ENCODE measurements at places on chromosomes 12 and 14. TPM values are rescaled to one million over a fixed set of nuclear protein-coding genes. Genes with fewer than 3 reads are reported as not detected.

GRCh38 chr12:57603324-57603723 is 1.3 kb upstream of the DTX3 start:
- DNase-seq, result no peak

GRCh38 chr14:104306450-104307040 is 168.2 kb downstream of the KIF26A start:
- DNase-seq, result no peak

GRCh38 chr12:89856431-89856830 is 147.8 kb upstream of the ATP2B1 start:
- no peak for DNase-seq

GRCh38 chr12:76532520-76532919 is 27.1 kb downstream of the OSBPL8 start:
- DNase-seq, result no peak

DNA sequence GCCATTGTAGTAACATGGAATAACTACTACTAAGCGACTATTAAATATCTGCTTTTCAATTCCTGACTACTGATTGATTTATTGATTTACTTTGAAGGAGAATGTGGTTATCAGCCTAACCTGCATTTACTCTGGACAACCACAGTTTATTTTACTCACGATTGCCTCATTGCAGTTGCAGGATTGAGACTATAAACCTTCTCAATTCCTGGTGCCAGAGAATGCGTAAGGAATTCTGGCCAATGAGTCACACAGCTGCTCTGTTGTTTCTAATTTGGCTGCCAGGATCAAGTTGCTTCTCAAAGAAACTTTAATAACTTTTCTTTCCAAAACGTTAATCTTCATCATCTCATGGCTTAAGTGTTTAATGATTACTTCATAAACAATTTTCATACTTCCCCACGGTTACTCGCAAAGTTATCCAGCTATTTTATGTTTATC is 13.1 kb upstream of the TMTC1 start:
- DNase-seq, result no peak

- peak; percentile 63 for DNase-seq
Measured at GRCh38 chr14:87628129-87628528, 364.9 kb downstream of the GALC start.

DNA sequence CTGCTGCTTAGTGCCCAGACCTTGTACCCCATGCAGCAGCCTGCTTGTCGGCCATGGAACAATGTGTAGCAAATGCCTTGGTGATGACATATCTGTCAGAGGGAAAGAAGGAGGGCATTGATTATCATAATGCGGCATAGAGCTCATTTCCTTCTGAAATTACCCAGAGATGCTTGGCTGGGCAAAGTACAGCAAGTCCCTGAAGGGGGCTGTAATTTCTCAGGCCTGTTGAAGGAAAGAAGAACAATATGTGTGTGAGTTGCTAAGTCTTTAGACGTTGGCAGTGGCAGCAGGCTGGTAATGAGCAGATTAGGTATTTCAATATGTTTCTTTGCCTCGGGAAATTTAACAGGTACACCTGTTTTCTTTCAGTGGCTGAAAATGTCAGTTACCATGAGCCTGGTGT is 128.6 kb downstream of the CRADD start:
- no peak for DNase-seq

DNA sequence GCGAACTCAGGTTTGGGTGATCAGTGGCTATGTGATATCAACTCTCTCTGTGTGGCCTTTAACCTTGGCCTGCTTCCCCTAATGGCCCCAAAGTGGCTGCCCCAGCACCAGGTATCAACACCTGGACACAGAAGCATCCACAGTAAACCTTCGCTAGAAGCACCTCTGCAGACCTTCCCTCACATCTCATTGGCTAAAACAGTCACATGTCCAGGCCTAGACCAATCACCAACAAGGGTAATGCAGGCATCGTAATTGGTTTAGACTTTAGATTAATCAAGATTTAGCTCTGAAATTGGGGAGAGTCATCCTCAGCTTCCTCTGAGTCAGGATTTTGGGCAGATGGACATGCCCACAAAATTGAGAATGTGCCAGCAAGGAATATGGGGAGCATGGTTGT is 92.5 kb upstream of the MYL2 start:
- DNase-seq, result no peak

DNA sequence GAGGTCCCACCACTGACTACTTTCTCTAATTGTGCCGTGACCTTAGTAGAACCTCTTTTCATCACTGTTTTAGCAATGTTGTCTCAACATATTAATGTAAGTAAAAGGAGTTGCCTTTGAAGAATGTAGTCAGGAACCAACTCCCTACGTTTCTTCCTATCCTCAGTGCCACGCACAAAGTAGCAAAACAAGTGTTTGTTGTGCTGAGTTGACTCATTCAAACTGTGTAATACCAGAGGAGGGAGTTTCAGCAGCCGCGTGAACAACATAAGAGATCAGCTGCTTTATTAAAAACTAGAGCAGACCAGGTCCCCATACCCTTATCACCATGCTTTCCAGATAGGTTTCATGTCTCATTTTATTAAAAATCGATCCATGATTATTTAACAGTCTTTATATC is 19.1 kb downstream of the PLBD1 start:
- no peak for DNase-seq

DNA sequence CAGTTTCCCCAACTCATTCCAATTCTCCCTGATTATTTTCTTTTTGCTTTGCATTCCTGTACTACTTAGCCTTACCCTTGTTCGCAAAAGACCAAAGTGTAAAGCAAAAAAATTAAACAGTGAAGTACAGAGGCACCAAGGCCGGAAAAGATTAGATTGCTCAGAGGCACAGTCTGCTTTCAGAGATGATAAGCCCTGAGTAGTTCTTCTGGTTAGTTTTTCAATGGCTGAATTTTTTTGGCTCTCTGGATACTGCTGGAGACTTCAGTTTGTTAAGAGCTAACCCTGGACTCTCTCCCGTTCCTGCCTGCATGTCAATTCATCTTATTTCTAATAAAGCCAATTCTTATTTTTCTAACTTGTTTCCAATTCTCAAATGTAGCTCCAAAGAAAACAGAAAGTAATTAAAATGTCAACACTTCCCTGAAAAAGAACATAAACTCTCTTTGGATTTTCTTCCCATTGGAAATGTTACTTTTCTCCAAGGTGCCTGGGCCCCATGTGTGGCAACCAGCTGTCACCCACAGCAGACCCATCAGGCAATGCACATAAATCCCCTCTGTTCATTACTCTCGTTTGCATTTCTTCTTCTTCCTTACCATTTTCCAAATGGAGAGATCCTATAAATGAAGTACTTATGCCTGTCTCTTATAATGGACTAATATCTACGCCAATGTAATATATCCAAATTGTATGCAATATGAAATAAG is 142.8 kb downstream of the BTG1 start:
- no peak for DNase-seq

DNA sequence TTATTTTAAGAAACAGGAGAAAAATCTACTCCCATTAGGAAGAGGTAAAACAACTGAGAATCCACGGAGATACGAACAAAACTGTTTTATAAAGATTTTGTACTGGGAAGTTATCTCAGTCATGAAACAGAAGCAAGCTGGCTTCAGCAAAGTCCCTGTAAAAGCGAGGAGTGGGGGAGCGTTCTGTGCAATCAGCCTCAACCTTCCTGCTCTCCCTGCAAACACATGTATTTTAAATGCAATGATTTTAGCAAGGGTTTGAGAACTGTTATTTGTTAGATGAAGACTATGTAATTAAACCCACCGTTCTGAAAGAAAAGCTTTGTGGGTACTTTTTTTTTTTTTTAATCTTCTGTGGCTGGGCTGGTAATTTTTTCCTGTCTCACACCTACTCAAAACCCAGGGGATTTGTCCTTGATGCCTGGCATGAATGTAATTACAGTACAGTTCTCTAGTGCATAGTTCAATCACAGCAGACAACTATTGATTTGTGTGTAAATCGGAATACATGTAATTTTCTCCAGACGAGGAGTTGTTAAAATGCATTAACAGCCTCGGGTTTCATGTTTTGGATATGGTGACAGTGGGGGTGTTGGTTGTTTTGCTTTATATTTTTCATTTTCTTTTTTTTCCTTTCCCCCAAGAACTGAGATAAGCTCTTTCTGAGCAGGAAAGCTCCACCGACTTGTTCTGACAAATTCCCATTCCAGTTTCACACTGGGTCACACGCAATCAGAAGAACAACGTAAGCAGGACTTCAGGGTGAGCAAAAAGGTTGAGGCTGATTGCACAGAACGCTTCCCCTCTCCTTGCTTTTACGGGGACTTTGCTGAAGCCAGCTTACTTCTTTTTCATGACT is 153.6 kb downstream of the PHLDA1 start:
- DNase-seq, result no peak

- no peak for DNase-seq
Measured at GRCh38 chr12:130405332-130405731, 67.6 kb downstream of the PIWIL1 start.

DNA sequence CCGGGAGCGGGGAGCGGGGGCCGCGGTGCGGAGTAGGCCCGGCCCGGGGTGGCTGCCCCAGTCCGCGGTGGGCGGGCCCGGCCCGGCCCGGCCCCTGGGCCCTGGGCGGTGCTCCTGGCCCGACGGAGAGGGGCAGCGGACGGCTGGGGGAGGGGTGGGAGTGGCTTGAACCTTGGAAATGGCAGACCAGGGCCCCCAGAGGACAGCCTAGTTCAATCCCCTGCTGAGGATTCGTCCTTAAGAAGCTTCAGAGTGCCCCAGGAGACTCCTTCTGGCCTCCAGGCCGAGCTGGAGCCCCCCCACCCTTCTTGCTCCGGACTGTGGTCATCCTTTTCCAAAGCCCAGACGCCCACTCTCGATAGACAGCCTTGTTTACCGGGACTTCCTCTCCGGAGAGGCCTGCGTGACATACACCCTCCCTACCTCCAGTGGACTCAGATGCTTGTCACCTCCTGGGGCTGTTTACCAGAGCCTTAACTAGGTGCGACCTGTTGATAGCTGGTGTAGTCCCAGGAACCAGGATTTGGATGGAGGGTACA is 458 bp downstream of the KHNYN start:
- peak; percentile 68 for DNase-seq

- DNase-seq, result peak; percentile 41
Measured at GRCh38 chr12:82867762-82868500, 181.2 kb downstream of the TMTC2 start.

- peak; percentile 83 for DNase-seq
Measured at GRCh38 chr12:72271451-72272090, 599 bp upstream of the TRHDE start.

GRCh38 chr12:75389061-75389460 is 1.8 kb upstream of the GLIPR1L2 start:
- no peak for DNase-seq

DNA sequence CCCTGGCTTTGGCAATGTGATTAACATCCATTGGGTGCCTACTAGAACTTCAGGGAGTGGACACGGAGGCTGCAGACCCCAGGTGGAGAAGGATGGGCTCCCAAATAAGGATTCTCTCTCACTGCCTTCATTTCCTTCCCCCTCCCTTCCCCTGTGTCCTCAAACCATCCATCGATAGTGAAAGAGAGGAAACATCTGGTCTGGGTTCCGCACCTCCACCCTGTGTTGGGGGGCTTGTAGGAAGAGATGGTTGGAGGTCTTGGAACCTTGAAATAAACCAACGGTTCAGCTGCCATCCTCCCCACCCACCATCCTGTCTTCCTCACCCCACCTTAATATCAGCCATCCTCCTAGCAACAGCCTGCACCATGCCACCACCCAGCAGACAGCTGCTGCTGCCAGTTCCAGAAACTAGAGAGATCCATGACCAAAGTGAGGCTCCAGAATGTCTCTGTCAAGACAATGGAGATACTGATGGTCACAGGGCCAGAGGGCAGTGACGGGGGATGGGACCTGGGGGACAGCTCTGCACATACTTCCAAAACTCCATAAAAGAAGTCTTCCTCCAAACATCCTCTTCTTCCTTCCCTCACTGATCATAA is 153.1 kb upstream of the CCND2 start:
- no peak for DNase-seq

- DNase-seq, result peak; percentile 84
Measured at GRCh38 chr12:83823386-83824045, 1089.1 kb downstream of the SLC6A15 start.

GRCh38 chr14:95067526-95067925 is 89.8 kb downstream of the DICER1 start:
- DNase-seq, result no peak

GRCh38 chr12:62859321-62859737 is 75.6 kb downstream of the PPM1H start:
- no peak for DNase-seq

GRCh38 chr14:52086711-52087110 is 17.9 kb upstream of the NID2 start:
- no peak for DNase-seq

DNA sequence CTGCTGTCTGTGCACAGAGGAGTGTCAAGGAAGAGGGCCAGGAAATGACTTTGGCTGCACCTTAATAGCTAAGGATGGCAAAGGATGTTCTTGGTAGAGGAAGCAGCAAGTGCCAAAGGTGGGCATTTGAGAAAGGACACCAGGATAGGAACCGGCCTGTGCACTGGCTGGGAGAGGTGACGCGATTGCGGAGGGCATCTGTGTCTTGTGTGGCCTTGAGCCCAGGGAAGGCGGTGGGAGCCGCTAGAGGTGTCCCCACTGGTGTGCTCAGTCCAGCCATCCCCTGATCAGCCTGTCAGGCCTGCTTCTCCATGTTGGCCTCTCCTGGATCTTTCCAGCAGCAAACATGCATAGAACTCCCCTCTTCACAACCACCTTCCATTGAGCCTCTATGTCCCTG is 30.2 kb downstream of the PAPLN start:
- no peak for DNase-seq

DNA sequence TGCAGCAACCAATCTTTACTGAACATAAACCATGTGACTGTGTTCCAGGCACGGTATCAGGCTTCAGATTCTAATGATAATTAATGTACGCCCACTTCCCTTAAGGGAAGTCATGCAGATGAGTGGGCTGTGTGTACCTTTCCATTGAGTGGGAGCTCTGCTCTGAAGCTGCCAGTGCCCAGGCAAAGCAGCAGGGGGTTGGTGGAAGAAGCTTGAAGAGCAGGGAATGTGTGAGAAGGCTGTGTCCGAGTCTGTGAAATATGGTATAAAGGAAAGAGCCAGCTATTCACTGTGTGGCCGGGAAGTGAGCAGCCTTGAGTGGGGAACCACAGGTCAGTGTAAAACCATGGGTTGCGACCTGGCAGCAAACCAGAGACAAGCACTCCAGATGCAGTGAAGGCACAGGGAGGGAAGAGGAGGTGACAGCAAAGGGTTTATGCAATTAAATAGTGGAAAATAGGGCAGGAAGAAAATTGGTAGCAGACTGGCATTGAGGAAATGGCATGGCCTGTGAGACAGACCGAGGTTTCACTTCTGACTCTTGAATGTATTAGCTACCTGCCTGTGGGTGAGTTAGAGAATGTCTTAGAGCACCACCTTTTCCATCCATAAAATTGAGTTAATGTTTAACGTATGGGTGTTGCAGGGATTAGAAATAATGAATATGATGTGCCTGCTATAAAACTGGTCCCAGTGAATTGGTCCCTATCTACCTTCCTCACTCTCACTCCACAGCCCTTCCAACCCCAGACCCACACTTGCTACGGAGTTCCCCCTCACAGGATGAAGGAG is 116.4 kb downstream of the NTF3 start:
- DNase-seq, result no peak

CMA1 gene
- polyA plus RNA-seq, result not detected

KLRF1 gene
- polyA plus RNA-seq, result 0.50 TPM

CBLN3 gene
- polyA plus RNA-seq, result 0.19 TPM

SCN8A gene
- 2.9 TPM for polyA plus RNA-seq

KRT78 gene
- polyA plus RNA-seq, result not detected

CPNE6 gene
- polyA plus RNA-seq, result 0.16 TPM

SLC6A15 gene
- 11.7 TPM for polyA plus RNA-seq

PSMC6 gene
- 177 TPM for polyA plus RNA-seq

NRXN3 gene
- 1.2 TPM for polyA plus RNA-seq

NFATC4 gene
- polyA plus RNA-seq, result 20.9 TPM

SDR9C7 gene
- polyA plus RNA-seq, result 0.12 TPM

ALG10B gene
- 0.44 TPM for polyA plus RNA-seq

AKAP5 gene
- polyA plus RNA-seq, result 1.0 TPM

Measured in GM23338 (cell line).